Activated effector memory CD4-positive, alpha-beta T cell treated with Interleukin-2 at 50 U/mL for 16 hours (primary cell): ENCODE measurements at places on chromosomes 3 and 15.

- DNase-seq, result no peak
Observed at GRCh38 chr3:112089956-112090886, 4.0 kb downstream of the C3orf52 start.

GRCh38 chr3:143134471-143134870 is 14.9 kb downstream of the CHST2 start:
- no peak for DNase-seq

- DNase-seq, result no peak
Observed at GRCh38 chr3:99990179-99990578, 124.1 kb downstream of the FILIP1L start.

DNA sequence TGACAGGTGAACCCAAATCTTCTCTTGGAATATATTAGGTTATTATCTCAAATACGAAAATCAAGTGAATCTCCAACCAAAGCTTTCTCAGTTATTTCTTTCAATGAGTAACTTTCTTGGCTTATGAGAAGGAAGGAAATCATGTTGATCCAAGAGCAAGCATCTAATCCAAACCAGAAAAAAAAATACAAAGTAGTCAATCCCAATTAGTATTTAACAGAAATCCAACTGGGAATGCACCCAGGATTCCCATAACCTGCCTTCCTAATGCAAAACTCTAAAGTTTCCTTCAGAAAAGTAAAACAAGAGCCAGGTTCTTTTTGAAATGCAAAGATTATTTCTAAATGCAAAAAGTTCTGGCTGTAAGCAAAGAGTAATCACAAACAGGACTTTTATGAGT is 289.3 kb downstream of the SHOX2 start:
- DNase-seq, result no peak

GRCh38 chr3:107208100-107208499 is 169.1 kb upstream of the CCDC54 start:
- no peak for DNase-seq

DNA sequence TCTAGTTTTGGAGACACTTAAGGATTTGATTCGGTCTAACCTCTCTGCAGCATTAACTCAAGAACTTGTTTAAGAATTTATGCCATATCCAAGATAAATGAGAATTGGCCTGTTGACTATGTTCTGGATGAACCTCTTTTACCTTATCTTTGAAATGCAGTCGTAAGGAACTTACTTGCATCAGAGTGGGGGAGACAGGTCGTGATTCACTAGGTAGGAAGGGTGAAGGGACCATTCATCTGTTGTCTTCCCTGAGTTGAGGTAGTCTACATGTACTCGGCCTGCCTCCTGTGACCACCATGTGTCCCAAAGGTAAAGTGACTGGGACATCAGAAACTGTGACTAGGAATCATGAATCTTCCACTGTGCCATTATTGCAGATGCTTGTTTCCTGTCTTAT is 248.0 kb upstream of the P2RY1 start:
- no peak for DNase-seq

GRCh38 chr3:16486201-16486600 is 27.3 kb downstream of the RFTN1 start:
- no peak for DNase-seq

DNA sequence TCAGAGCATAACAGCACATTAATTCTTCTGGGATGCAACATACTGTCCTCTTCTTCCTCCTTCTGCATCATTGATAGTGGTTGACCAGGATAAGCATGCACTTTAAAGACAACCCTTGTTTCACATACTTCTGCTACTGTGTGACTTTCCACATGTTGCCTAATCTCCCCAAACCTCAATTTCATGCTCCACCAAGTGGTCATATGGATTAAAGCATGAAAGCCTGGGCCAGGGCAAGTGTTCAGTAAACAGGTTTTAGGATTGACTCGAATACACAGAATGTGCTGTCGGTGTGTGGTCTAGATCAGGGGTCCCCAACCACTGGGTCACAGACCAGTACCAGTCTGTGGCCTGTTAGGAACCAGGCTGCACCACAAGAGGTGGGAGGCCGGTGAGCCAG is 22.5 kb upstream of the BFSP2 start:
- no peak for DNase-seq

GRCh38 chr3:73141525-73141924 is 80.1 kb downstream of the EBLN2 start:
- DNase-seq, result no peak

DNA sequence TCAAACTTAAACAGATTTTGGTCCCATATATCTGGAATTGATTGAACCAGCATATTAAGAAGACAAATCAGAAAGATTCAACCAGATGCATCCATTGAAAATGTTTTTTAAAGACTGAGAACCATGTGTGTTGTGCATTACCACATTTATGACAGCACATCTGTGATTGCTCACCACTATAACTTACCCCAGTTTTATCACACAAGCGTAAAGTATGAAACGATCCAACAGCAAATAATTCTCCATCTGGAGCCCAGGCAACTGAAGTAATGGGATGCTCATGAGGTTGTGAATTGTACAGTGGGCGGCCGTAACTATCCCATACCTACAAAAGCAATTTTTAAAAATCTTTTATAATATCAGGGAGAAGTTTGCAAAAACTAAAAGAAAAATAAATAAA is 43.2 kb downstream of the IFT80 start:
- no peak for DNase-seq

GRCh38 chr3:30333903-30334302 is 272.5 kb upstream of the TGFBR2 start:
- DNase-seq, result no peak

DNA sequence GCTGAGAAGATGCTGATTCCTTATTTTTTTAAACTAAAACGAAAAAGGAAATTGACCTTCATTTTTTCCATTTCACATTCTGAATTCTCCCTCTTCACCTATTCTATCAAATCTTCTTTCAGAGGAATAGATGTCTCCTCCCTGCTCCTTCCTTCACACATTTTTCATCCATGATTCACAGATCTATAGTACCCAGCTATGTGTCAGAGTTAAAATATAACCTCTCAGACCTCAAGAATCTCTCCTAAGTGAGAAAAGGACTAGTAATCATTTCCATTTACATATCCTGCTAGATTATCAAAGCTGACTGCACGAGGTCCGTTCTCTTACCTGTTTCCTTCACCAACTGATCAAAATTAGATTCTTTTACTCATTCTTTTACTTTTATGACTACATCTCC is 1297.6 kb upstream of the ALCAM start:
- no peak for DNase-seq

- DNase-seq, result no peak
Observed at GRCh38 chr3:99396651-99397275, 241.6 kb upstream of the COL8A1 start.

DNA sequence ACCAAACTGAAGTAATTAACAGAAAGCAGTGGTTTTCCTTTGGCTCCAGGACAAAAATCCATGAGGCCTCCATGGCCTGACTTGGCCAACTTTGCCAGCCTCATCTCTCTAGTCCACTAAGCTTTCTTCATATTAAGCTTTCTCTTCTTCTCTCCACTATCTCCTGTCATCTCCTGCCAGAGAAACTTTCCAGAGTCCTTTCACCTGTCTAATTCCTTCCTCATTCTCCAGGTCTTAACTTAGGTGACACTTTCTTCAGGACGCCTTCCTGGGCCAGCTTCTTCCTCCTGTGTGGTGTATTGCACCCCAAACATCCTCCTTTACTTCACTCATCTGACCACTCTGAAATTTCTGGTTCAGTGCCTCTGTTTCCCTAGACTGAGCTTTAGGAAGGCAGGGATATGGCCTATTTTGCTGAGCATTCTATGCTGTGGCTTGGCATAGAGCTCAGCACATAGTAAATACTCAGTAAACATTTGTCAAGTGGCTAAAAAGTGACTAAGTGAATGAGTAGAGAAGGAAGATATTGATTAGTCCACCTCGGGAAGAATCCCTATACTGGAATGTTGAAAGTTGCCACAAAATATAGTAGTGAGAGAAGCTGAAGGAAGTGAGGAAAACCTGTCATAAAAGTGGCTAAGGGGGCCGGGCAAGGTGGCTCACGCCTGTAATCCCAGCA is 34.6 kb upstream of the IGF2BP2 start:
- no peak for DNase-seq

DNA sequence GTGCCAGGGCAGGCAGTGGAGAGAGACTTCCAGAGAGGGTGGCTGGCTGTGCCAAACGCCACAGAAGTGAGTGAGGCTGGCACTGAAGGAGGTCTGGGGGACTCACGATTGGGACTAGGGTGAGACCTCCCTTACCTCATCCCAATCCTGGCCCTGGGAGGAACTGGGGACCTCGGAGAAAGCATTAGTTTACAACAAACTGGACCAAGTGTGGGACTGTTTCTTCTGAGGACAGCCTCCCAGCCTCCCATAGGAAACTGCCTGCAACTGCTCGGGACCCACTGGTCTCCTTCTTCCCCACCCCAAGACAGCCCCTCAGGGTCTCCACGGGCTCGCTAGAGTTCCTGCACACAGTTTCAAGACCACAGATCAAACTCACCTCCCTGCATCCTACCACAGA is 45.4 kb downstream of the ST6GAL1 start:
- DNase-seq, result no peak

- DNase-seq, result no peak
Observed at GRCh38 chr15:34119291-34119690, 17.4 kb downstream of the PGBD4 start.

DNA sequence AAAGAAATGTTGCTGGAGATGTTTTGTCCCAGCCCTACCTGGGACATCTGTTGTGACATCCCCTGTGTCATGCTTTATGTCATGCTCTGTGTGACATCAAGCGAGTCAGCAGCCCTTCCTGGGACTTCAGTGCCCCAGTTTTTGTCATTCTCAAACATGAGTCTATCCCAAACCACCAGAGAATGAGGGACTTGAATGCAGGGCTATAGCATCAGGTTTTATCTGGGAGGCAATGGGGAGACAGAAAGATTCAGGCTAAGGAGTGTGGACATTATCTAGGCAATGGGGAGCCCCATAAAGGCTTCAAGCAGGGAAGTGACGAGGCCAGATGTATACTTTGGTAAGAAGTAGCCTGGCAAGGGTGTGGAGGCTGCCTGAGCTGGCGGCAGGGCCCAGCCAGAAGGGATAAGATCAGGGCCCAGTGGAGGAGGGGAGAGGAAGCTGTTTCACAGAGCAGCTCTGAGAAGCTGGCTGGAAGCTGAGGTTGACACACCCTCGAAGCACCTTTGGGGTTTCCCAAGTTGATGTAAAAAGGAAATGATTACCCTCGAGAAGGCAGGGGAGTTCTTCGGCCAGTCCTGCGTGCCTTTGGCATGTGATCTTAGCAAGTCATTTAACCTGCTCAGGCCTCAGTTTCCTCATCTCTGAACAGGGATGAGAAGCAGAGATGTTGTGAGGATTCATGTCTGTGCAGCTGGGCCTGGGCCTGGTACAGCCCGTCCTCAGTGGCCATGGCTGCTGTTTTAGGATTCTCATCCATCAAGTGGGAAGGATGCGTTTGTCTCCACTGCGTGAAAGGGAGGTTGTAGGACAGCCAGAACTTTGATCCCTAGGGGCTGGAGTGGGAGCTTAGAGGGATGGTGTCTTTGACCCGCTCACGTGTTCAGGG is 34.3 kb downstream of the IRAK2 start:
- DNase-seq, result peak; percentile 63

DNA sequence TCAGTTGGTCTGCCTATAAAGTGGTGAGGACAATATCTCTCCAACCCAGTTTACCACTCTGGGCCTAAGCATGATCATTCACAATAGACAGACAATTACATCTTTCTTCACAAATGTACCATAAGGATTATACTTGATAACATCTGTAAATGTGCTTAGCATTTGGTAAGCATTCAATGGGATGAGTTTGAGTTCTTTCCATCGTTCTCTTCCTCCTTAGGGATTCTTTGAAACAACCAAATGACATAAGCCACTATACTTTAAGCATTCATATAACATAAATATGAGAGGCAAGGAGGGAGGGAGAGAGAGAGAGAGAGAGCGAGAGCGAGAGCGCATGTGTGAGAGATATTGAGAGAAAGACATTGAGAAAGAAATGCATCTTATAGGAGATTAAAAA is 303.3 kb upstream of the CBLB start:
- no peak for DNase-seq

DNA sequence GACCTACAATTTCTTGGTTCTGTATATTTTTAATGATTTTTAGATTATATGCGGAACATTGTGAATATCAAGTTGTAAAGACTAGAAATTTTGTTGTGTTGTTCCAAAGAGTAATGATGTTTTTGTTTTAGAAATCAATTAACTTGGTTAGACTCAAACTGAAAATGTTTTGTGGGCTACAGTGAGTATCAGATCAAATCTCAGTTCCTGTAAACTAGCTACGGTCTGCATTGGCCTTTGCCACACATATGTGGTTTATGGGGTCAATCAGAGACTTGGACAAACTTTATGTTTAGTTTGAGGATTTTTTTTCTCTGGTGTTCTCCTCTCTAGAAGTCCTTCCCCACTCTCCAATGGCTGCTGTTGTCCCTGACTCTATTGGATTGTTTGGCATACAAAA is 308.0 kb upstream of the THRB start:
- no peak for DNase-seq

- no peak for DNase-seq
Observed at GRCh38 chr3:110405830-110406585, 665.6 kb upstream of the NECTIN3 start.

- no peak for DNase-seq
Observed at GRCh38 chr3:40070816-40071215, 238.7 kb upstream of the EIF1B start.

DNA sequence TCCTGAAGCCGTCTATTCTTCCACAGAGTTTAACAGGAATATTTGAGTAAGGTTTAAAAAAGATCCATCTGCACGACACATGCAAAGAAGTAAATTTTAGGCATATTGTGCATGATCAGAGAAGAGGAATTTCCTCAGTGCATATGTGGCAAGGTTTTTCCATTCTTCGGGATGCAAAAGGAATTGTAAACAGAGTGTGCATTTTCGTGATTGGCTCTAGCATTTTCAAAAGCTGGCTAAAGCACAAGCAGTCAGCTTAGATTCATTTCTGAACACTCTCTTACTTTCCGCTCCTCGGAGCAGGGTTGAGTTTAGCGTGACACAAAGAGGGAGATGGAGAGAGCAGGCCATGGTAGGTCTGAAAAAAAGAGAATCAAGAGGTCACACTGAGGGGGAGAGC is 128.2 kb downstream of the ADAMTS9 start:
- DNase-seq, result no peak

DNA sequence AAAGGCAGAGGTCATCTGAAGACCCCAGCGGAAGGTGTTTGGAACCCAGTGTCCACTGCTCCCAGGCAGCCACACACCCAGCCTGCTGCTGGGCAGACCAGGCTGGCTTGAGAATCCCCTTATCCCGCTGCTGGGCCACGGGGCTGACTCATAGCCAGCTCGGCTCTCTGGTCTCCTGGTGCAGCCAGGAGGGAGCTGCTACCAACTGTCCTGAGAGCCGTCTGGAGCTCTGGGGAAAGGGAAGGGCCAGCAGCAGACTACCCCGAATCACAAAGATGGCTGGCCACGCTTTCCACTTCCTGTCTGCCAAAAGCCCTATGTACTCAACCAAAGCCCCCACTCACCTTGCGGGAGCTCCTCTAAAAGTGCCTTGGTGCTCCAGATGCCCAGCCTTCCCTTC is 38.3 kb downstream of the WHAMM start:
- no peak for DNase-seq

DNA sequence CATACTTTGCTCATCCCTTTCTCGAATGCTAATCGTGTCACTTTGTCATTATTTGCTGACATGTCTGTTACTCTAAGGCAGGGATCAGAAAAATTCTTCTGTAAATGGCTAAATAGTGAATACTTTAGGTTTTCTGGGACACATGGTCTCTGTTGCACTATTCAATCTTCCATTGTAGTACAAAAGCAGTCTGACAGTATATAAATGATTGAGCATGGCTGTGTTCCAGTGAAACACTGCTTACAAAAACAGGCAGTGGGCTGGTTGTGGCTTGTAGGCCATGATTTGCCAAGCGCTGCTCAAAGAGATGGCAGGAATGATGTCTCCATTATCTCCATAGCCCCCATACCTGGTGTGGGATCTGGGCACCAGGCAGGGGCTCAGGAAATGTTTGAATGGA is 45.6 kb downstream of the TMEM266 start:
- DNase-seq, result no peak
